Right atrium auricular region (tissue), 2 donors: ENCODE measurements at places on chromosomes 16 and 17. TPM values are rescaled to one million over a fixed set of nuclear protein-coding genes. Genes with fewer than 3 reads are reported as not detected.

- H3K4me3 ChIP-seq = no peak overlapping the region
- no peaks in the 10 kb centered on the region for H3K4me1 ChIP-seq
- no peaks in the 10 kb centered on the region for H3K27me3 ChIP-seq
Observed at GRCh38 chr17:65366102-65366844, 195.2 kb downstream of the AXIN2 start.

DNA sequence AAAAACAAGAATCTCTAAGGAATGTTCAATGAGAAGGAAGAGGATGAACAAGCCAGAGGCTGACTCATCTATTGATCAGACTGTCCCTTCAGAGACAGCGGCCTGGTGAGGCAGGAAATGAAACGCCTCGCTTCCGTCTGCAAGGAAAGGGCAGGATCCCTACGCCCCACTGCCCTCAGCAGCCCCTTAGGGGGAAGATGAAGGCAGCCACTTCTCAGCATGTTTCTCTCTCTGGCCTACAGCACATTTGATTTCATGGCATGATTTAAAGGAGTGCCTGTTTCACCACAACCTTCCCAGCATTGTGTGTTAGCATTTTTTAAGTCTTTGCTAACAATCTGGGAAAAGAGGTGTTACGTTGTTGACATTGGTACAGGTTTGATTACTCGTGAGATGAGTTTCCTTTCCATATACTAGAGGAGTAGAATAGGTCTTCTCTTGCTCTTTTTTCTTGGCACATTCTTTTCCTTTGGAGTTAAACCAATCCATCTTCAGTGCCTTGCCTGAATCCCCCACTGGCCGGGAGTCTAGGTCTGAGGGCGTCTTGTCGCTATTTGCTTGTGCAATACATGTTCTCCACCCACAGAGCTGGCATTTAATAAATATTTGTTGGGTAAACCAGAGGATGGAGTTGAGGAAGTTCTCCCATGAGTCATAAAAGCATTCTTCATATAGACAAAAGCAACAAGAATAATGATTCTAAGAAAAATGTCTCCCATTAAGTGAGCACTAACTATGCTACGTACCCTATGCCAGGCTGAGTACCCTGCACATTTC is 47.4 kb downstream of the RBFOX3 start:
- H3K4me1 ChIP-seq = no peaks in the 10 kb centered on the region
- no peaks in the 10 kb centered on the region for H3K27me3 ChIP-seq
- no peak overlapping the region for H3K4me3 ChIP-seq
- no peaks in the 10 kb centered on the region for H3K36me3 ChIP-seq

DNA sequence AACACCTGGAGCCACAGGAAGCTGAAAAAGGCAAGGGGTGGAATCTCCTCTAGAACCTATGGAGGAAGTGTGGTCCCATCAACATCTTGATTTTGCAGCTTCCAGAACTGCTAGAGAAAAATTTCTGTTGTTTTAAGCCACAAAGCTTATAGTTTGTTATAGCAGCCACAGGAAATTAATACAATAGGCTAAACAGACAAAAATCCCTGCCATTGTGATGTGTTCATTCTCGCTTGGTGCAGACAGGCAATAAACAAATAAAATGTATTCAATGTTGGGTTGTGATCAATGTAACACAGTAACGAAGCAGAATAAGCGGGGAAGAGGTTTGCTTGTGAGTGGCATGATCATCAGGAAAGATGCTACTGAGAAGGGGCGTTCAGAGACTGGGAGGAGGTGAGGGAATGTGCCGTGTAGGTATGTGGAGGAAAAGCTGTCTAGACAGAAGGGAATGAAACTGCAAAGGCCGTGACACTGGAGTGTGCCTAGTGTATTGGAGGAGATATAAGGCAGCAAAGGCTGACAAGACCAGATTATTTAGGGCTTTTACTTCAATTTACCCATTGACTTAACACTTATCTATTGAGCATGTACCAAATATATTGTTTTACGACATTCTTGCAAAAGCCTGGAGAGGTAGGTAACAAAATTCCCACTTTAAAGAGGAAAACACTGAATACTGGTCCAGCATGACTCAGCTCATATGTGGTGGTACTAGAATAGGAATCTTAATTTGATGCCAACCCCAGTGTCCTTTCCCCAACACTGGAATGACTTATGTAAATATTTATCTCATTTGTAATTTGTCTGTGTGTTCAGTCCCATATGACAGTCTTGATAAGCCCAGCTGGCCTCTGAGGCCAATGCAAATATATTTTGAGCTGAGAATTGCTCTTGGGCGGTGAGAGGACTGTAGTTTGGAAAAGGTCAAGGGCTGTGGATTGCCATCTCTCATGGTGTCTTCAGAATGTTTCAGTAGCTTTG is 375.9 kb downstream of the CDH13 start:
- H3K4me1 ChIP-seq = peaks cover 6% of the 10 kb centered on the region
- no peaks in the 10 kb centered on the region for H3K36me3 ChIP-seq
- H3K27me3 ChIP-seq = no peaks in the 10 kb centered on the region
- no peak for DNase-seq
- no peak overlapping the region for H3K27ac ChIP-seq
- H3K4me3 ChIP-seq = no peak overlapping the region

- H3K27me3 ChIP-seq = no peaks in the 10 kb centered on the region
- H3K36me3 ChIP-seq = peaks cover 58% of the 10 kb centered on the region
- no peak for DNase-seq
- H3K4me3 ChIP-seq = no peak overlapping the region
- H3K27ac ChIP-seq = no peak overlapping the region
Observed at GRCh38 chr17:2466931-2467330, 44.8 kb downstream of the METTL16 start.

DNA sequence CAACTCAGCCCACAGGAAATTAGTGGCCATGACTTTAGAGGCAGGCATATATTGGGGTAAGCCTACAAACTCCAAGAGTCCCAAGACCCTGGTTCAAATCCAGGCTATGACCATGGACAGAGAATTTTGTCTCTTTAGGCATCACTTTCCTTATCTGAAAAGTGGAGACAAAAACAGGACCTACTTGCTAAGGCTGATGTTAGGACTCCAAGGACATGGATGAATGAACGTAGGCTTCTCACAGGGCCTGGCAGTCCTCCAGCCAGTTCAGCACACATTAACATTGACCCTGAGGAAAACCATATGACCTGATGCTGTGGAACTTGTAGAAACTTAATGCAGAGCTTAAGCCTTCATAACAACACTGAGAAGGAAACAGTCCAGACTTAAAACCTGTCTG is 1.4 kb downstream of the FKBP10 start:
- H3K36me3 ChIP-seq = no peaks in the 10 kb centered on the region
- DNase-seq = no peak
- H3K4me3 ChIP-seq = no peak overlapping the region
- no peaks in the 10 kb centered on the region for H3K27me3 ChIP-seq
- H3K27ac ChIP-seq = peak overlapping the region; percentile 76
- H3K4me1 ChIP-seq = peaks cover 44% of the 10 kb centered on the region

DNA sequence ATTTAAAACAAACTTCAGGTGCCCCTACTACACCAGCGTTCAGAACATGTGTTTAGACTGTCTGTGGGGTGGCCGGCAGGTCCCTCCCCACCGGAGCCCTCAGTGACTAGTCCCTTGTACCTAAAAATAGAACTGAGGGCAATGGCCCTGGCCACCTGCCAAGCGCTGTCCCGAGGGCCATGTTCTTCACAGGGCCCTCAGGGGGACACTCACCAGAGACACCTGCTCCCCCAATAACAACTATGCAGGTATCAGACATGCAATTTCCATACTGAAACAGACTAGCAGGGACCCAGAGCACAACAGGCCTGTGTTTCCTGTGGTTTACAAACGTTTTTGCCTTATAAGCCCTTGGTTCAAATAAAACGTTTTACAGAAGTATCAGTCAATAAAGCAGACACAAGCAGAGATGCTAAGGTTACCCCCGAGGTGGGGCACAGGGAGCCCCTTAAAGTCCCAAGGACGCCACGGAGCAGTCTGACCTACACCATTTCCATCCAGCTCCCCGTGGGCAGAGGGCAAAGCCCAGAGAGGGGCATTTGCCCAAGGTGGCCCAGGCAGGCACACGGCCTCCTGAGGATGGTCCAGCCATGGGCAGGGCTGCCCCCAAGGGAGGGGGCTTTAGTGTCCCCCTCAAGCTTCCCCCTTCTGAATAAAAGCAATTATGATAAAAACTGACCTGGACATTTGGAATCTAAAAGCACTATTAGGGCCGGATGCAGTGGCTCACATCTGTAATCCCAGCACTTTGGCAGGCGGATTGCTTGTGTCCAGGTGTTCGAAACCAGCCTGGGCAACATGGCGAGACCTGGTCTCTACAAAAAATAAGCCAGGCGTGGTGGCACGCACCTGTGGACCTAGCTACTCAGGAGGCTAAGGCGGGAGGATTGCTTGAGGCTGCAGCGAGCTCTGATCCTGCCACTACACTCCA is 896 bp upstream of the MYLK3 start:
- H3K4me1 ChIP-seq = no peaks in the 10 kb centered on the region
- no peaks in the 10 kb centered on the region for H3K27me3 ChIP-seq

- H3K4me3 ChIP-seq = no peak overlapping the region
- peak overlapping the region; percentile 97 for H3K27ac ChIP-seq
- DNase-seq = no peak
Observed at GRCh38 chr17:40106760-40107521, 6.6 kb upstream of the NR1D1 start.

- H3K4me3 ChIP-seq = no peak overlapping the region
- no peak for DNase-seq
- H3K27me3 ChIP-seq = no peaks in the 10 kb centered on the region
- H3K4me1 ChIP-seq = no peaks in the 10 kb centered on the region
- H3K36me3 ChIP-seq = no peaks in the 10 kb centered on the region
Observed at GRCh38 chr16:48903039-48903438, 293.1 kb upstream of the N4BP1 start.

- no peak for DNase-seq
- H3K27ac ChIP-seq = no peak overlapping the region
- no peaks in the 10 kb centered on the region for H3K36me3 ChIP-seq
- no peaks in the 10 kb centered on the region for H3K27me3 ChIP-seq
- H3K4me3 ChIP-seq = no peak overlapping the region
Observed at GRCh38 chr17:20273741-20274500, 193.4 kb downstream of the LGALS9B start.

- H3K27me3 ChIP-seq = no peaks in the 10 kb centered on the region
- DNase-seq = no peak
- H3K4me1 ChIP-seq = peaks cover 49% of the 10 kb centered on the region
Observed at GRCh38 chr16:86668136-86668910, 90.0 kb downstream of the FOXL1 start.

DNA sequence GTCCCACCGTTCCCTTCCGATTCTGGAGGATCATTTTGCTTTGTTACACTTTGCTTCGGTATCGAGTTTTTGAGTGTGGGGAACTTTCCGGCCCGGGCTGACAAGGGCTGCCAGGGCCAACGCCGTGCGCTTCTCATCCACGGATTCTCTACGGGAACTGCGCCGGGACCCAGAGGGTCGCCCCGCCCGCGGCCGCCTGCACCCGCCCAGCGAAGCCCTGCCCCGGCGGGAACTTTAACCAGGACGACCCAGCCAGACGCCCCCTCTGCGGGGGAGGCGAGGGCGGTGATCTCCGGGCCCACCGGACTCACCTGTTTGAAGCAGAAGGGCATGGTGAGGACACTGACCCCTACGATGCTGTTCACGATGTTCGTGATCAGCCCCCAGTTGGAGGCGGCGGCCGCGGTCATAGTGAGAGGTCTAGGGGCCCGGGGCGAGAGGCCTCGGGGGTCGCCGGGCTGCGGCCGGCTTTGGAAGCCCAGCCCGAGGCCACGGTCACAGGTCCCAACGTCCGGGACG is 536 bp downstream of the SLC38A10 start:
- H3K27ac ChIP-seq = peak overlapping the region; percentile 97
- H3K27me3 ChIP-seq = no peaks in the 10 kb centered on the region
- H3K36me3 ChIP-seq = no peaks in the 10 kb centered on the region
- H3K4me3 ChIP-seq = peak overlapping the region; percentile 85

DNA sequence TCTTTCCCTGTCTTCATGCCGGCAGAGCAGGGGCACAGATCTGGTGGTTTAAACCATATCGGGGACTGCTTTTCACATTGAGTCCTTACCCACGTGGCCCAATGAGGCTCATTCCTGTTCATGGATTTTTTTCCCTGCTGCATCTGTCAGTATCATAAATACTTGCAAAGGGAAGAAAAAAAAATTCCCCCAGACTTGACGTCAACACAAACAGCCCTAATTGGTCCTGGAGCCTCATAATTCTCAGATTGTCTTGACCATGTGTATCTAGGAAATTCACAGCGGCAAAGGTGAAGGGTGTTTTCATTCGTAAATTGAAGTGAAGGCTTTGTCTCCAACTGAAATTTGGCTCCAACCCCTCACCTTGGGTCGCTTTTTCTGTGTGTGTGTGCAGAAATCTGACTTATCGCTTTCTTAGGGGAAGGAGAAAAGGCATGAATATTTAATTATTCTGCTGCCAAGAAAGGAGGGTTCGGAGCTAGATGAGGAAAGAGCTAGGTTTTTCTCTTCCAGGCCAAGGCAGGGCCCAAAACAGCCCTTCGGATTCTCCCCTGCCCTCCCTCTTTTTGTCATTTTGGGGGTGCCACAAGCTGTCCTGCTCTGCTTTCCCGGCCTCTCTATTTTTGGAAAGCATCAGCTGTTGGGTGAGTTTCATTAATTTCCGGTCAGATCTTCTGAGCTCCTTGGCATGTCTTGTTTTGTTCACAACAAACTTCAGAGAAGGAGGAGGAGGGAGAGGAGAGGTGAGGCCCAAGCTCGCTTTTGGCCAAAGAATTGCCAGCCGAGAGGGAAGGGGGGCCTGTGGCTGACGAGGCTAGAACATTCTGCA is 17.8 kb upstream of the CIBAR2 start:
- H3K4me1 ChIP-seq = no peaks in the 10 kb centered on the region
- no peak for DNase-seq
- H3K27me3 ChIP-seq = no peaks in the 10 kb centered on the region
- no peak overlapping the region for H3K4me3 ChIP-seq

- no peak for DNase-seq
- peaks cover 44% of the 10 kb centered on the region for H3K36me3 ChIP-seq
- no peak overlapping the region for H3K4me3 ChIP-seq
- no peak overlapping the region for H3K27ac ChIP-seq
- H3K4me1 ChIP-seq = no peaks in the 10 kb centered on the region
Observed at GRCh38 chr16:86536621-86537020, 18.4 kb downstream of the MTHFSD start.

The MARCHF10 gene
- not detected for total RNA-seq

The HS3ST4 gene
- total RNA-seq = not detected

The TNFRSF17 gene
- not detected for total RNA-seq

The TBX2 gene
- total RNA-seq = 4.3 TPM
